ENCODE measurements at places on chromosomes 12 and 14.

DNA sequence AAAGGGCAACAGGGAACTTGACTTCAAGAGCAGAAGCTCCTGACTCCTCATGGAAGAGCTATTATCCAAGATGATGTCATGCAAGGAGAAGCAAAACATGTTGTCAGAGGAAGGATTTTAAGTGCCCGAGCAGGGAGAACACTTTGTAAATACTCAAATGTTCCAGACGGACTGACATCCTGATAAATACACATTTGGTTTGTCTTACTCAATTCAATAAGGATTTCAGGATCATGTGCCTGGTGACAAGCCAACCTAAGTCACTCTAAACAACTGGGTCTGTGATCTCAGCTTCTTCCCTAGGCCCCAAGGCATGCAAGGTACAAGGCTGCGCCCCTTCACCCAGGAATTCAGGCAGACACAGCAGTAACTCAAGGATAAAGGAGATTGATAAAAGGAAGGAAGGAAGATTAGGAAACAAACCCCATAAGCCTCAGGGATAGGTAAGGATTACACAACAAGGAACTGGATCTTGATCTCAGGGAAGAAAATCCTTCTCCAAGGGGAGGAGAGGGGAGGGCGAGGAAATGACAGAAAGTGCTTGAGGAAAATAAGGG lies 26.8 kb upstream of the CEBPE start:
- DNase-seq = no peak

DNA sequence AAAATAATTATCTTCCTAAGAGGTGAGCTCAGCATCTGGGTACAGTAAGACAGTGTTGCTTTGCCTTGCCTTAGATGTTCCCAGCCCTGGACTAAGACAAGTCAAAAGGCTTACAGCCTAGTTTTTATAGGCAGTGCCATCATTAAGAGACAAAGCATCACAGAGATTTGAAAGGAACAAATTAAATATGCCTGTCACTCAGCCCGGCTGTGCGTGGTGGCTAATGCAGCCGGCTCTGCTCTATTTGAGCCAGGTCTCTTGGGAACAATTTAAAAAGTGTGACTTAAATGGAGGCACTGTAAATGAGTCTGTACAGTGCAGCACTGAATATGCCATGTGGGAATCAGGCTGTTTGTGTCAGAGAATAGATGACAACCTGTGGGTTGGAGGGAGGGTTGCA lies 1687.4 kb upstream of the FLRT2 start:
- DNase-seq = no peak

- no peak for DNase-seq
These were observed 61.2 kb upstream of the DIO3 start for GRCh38 chr14:101500061-101500460.

- no peak for DNase-seq
These were observed 329.1 kb upstream of the ATP2B1 start for GRCh38 chr12:90037740-90038139.

DNA sequence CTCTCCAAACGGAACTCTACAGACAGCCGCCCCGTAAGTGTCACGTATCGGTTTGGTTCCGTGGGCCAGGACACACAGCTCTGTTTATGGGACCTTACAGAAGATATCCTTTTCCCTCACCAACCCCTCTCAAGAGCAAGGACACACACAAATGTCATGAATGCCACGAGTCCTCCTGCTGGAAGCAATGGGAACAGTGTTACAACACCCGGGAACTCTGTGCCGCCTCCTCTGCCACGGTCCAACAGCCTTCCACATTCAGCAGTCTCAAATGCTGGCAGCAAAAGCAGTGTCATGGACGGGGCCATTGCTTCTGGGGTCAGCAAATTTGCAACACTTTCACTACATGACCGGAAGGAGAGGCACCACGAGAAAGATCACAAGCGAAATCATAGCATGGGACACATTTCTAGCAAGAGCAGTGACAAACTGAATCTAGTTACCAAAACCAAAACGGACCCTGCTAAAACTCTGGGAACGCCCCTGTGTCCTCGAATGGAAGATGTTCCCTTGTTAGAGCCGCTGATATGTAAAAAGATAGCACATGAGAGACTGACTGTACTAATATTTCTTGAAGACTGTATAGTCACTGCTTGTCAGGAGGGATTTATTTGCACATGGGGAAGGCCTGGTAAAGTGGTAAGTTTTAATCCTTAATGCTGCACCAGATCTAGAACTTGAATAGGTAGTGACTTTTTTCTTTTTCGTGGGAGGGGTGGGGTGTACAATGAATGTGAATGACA lies 69.7 kb downstream of the WDR20 start:
- DNase-seq = no peak

- DNase-seq = no peak
These were observed 69.6 kb downstream of the TMTC2 start for GRCh38 chr12:82756303-82756702.

- no peak for DNase-seq
These were observed 116.2 kb downstream of the EGLN3 start for GRCh38 chr14:33834466-33835260.

- no peak for DNase-seq
These were observed 60.3 kb downstream of the PHLDA1 start for GRCh38 chr12:75971253-75971652.

Data from stimulated activated CD4-positive, alpha-beta T cell treated with anti-CD3 and anti-CD28 coated beads, Interleukin-4, amount 100 ng/mL, for 48 hours (primary cell).